ENCODE measurements at places on chromosomes 12 and 14.

GRCh38 chr12:42918443-42918842 lies 328.9 kb upstream of the PRICKLE1 start:
- no peak for DNase-seq

DNA sequence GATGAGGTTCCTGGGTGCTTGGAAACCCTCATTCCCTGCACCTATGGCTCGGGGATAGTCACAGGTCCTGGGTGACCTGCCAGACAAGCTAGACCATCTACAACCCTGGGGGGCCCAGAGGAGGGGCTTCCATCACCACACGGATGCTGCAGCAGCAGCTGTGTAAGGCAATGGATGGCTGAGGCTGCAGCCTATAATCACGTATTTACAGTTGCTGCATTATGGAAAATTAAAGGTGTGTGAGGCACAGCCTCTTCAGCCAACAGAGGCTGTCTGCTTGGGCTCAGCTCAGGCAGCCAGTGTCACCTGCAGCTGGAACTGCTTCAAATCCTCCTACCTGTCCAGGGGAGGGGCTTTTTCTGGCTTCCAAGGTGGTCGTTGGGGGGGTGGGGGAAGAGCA lies 268.1 kb downstream of the CACNA1C start:
- no peak for DNase-seq

GRCh38 chr14:103257211-103257962 lies 76.7 kb upstream of the EIF5 start:
- peak; percentile 41 for DNase-seq

DNA sequence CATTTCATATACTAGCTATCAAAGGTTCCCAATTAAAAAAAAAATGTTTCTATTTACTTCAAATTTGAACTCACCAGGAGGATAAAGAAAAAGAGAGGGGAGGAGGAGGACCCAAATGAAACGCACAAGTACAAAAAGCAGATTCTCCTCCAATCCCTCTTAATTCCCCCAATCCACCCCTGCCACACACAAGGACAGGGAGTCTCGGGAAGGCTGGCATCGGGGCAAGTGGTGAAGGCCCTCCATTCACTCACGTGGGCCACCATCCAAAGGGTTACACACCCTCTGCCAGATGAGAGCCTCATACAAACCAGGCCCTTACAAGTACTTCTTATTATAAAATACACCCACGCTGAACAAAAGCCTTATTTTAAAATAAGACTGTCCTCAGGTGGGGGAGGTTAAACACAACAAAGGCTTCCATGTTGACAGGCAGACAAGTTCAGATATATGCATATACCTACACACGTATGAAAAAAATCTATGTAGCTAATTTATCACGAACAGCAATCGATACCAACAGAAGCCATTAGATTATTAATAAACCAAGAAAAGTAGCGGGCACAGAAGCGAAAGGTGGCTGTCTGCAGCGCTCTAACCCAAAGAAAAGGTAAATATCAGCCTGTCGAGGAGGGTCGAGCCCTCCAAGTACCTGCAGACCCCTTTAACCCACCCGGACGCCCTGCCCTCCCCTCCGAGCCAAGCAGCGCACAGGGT lies 1.5 kb downstream of the ATP2B1 start:
- peak; percentile 30 for DNase-seq

DNA sequence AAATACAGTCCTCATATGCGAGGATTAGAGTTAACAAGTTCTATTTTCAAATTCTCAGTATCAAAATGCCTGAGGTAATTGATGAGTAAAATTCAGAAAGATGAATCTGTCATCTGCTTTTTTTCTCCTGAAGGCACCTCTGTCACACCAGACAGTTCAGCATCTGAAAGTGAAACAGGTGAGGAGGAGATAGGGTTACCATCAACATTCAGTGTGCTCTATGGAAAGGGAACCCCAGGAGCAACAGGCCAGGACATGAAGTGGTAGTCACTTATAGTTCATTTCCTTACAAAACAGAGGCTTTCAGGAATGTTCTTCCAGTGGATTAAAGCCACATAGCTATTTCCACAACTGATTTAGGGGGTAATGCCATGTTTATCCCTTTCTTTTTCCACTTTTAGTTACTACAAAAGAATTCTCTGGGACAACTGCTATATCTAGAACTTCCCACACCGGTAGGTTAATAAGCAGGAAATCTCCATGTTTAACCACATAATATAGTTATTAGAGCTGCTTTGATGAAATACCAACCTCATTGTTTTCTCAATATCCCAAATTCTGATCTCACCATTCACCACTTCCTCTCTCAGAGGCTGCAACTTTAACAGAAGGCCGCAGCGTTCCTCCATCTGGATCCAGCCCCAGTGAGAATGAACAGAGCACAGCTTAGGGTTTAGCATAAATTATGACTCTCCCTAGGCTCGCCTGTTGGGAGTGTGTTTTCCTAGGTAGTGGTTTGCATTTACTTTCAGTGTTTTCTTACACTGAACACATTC lies 177.0 kb upstream of the CNTN1 start:
- DNase-seq, result peak; percentile 75

DNA sequence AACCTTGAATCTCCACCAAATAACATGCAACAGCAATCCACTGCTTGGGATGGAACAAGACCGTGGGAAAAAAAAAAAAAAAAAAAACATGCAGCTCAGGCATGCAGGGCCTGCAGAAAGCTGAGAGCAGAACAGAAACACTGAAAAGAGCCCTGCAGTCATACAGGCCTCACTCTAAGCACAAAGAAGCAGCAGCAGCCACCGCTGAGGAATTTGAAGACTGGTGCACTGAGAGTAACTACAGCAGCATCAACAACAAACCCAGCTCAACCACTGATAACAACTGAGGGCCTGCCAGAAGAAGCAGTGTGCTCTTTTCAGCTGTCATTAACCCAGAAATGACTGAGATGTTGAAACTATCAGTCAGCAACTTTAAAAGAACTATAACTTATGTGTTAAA lies 354.7 kb upstream of the TMTC1 start:
- DNase-seq, result no peak

DNA sequence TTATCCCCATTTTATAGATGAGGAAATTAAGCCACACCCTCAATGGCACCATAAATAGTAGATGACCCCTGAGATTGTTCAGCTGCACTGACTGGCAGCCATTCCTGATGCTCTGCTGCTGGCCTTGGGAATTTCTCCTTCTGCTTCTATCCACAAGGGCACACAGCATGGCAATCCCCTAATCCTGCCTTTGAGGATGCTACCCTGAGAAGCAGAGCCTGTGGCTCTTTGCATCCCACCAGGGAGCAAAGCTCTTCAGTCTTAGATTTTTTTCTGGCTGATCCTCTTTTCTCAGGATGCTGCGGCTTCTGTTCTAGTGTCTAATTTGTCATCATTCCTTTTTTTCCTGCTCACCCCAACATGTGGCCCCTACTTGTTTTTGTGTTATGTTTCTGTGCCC lies 114.8 kb downstream of the TMX1 start:
- DNase-seq, result no peak

- no peak for DNase-seq
Observed at GRCh38 chr14:33348510-33348909, 409.8 kb downstream of the NPAS3 start.

- peak; percentile 80 for DNase-seq
Observed at GRCh38 chr12:55720894-55721444, 776 bp downstream of the RDH5 start.

DNA sequence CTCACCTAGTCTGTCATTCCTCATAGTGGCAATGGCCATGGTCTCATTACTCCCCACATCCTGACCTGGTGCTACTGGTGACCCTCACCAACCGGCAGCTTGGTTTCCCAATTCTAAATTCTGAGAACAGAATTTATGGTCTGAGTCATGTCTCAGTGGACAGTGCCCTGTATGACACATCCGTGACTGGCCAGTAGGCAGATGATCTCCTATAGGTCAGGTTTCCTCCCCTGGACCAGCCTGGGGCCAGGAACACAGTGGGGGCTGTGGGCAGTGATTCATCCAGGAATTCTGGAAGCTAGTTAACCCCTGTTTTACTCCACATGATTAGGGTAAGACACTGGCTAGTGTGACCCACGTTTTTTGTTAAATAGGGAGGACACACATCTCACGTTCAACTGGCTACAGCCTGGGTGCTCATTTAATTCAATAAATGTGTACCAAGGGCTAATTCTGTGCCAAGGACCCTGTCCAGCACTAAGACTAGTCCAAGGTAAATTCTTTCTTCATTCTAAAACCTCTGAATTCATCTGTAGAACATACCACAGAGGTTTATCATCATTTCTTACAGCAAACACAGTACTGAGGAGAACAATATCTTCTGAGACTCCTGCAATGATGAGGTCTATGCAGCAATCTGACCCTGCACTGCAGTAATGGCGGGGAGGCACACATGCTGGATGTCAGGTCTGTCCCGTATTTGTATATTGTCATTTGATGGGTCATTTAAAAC lies 249.6 kb upstream of the TBX3 start:
- no peak for DNase-seq

- no peak for DNase-seq
Observed at GRCh38 chr12:11927286-11927935, 143.3 kb upstream of the BCL2L14 start.

DNA sequence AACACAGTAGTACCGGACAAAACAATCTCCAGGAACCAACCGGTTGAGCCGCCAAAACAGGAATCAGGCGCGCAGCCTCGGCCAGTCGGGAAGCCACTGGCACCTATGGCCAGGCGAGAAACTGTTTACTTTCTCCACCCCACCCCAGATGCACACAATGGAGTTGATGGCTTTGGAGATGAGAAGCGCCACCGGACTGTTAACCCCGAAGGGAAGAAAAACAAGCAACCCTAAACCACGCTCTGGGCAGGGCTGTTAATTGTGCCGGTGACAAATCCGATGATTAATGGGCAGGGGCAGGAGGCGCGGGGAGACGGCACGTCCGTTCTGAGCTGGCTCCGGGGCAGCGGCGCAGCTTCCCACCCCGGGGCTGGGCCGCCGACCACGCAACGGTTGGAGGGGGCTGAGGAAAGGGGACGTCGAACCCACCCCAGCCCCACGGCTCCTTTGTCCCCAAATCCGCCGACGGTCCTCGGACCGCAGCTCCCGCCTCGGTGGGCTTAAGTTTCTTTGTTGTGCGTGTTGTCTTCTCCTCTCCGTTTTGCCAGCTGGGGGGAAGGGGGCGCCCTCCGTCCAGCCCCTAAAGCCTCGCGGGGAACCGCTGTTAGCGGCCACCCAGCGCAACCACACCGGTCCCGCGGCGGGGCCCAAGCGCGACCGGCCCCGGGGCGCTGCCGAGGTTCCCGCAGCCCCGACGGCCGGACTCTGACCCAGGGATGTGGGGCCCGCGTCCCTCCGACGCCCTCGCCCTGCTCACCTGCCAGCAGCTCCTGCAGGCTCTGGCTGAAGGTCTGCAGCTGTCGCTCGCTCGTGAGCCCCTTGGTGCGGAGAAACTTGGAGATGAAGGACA lies 790 bp downstream of the BTG1 start:
- DNase-seq, result peak; percentile 60

GRCh38 chr14:87045246-87045645 lies 947.7 kb downstream of the GALC start:
- no peak for DNase-seq

- DNase-seq, result no peak
Observed at GRCh38 chr12:44158746-44159145, 322.9 kb downstream of the TMEM117 start.

GRCh38 chr14:31590206-31590605 lies 29.0 kb downstream of the NUBPL start:
- no peak for DNase-seq

DNA sequence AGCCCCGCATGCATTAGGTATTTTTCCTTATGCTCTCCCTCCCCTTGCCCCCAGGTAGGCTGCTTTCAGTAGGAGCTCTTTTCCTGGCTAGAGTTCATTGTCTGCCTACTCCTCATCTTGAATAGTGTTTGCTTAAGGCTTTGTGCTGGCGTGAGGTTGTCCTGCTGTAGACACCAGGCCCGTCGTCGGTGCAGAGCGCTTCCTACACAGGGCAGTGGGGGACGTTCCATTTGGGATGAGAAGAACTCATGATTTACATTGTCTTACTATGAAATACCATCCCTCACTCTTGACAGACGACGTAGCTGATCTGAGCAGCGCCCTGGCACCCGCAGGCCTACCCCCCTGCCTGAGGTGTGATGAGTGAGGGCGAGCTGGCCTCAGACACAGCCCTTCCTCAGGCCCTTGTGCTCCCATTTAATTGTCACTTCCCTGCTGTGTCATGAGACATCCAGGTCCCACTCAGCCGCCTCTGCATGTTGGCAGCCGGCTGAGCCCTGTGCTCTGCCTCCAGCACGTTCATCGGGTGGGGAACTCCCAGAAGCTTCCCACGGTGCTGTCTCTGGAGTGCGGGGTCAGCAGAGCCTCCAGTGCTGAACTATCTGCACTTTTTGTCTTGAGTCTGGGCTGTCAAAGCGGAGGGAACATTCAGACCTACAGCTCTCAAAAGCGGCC lies 76.0 kb downstream of the WDR20 start:
- no peak for DNase-seq

DNA sequence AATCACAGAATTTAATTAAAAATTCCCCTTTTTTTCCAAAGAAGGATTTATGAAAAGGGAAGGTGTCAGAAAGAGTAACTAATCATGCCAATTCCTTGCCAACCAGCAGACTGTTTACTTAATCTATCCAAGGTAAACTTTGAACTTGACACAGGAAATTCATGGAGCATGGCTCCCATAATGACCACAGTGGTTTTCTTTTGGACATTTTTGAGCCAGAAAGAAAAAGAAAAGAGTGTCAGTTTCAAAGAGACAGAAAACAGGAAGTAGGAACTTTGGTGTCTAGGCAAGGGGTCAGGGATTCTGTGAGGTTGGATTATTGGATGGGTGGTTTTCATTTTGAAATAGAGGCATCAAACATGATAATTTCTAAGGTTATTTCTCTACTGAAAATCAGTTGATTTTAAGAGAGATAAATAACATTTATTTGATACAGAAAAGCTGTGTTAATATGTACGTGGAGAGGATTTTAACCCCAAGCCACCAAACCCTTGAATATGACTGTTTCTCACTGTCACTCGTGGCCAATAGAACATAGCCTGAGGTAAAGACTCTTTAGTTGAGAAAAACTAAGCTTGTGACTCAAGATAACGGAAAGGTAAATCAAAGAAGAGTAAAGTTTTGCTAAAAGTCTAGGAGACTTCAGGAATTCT lies 196.1 kb downstream of the TTC6 start:
- no peak for DNase-seq

DNA sequence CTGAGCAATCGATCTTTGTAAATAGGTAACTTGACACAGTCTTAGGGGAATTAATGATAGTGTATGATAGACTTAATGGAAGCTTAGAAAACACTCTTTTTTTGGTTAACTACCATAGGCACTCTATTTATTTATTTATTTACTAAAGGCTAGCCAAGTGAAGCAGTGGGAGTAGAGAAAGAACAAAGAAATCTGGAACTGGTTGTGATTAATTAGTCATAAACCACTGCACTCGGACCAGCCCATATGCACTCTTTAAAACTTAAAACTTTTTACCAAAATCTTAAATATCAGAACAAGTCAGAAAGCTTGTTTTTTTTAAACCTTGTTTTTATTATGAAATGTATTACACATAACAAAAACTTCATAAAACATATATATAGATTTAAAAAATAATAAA lies 49.5 kb upstream of the SRP54 start:
- DNase-seq, result no peak

DNA sequence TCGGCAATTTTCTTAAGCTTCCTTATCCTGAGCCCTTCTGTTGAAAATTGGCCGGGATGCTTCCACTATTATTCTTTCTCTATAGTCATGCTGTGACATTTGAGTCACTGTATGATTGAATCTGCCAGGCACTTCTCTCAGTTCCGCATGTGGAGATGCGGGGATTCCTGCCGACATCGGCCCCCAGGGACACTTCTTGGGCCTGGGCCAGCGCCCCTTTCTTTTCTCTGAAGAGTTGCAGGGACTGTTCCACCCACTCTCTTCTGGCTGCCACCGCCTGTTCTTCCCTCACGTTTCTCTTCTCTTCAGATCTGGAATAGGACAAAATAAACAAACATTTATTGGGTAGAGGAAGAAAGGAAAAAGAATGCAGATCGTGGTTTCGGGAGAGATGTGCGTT lies 310.1 kb downstream of the ETNK1 start:
- DNase-seq, result no peak

Measured in bronchial epithelial cell (primary cell).